ENCODE measurements at places on chromosomes 4 and X.

GRCh38 chrX:110089656-110090403 lies 86.9 kb downstream of the TMEM164 start:
- DNase-seq, result no peak

DNA sequence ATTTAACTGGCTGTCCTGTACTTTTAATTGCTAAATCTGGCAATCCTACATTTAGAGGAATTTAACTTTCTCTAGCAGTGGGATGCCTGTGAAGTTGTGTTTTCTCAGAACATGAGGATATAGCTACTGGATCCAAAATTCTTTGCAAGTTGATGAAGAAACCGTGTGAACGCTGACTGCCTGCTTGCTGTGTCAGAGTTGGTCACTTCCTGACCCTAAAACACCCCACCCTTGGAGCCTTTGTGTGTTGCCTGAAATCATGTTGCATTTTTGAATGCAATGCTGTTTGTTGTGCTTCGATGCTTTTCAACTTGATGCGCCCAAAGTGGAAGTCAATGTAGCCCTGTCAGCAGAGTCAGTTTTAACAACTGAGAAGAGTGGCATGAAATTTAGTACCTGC lies 211.2 kb downstream of the ANK2 start:
- no peak for DNase-seq

- no peak for DNase-seq
Measured at GRCh38 chr4:11842620-11843263, 414.0 kb upstream of the HS3ST1 start.

- no peak for DNase-seq
Measured at GRCh38 chrX:11953615-11954014, 184.7 kb upstream of the FRMPD4 start.

- DNase-seq, result no peak
Measured at GRCh38 chrX:74890676-74891430, 34.4 kb downstream of the NEXMIF start.

DNA sequence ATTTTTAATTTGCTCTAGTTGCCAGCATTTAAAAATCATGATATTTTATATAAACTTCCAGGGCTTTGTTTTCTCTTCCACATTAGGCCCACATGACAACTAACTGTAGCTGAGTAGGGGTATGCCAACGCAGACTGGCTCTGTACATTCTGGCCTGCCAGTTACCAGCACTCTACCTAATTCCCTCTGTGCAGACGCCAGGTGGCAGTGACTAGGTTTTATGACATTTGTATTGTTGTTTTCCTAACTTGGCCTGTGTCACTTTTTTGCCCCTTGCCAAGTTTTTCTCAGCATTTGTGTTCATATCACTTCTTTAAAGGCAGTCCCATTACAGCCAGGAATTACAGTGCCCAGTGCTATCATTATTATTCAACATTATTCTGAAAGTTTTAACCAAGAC lies 347.5 kb downstream of the NKX6-1 start:
- DNase-seq, result no peak

- DNase-seq, result no peak
Measured at GRCh38 chrX:74438764-74439163, 17.5 kb downstream of the SLC16A2 start.

DNA sequence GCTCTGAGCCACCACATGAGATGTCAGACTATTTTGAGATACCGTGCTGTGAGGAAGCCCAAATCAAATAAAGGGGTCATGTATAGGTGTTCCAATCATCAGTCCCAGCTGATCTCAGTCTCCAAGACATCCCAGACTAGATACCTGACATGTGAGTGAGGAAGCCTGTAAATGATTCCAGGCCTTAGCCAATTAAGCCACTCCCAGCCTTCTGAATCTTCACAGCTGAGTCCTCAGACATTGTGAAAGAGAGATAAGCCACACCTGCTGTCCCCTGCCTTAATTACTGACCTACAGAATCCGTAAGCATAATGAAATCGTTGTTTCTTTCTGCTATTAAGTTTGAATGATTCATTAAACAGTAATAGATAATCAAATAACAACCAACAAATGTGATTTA lies 671.4 kb downstream of the ZNF674 start:
- no peak for DNase-seq

- DNase-seq, result no peak
Measured at GRCh38 chr4:115562506-115562905, 449.1 kb upstream of the NDST4 start.

DNA sequence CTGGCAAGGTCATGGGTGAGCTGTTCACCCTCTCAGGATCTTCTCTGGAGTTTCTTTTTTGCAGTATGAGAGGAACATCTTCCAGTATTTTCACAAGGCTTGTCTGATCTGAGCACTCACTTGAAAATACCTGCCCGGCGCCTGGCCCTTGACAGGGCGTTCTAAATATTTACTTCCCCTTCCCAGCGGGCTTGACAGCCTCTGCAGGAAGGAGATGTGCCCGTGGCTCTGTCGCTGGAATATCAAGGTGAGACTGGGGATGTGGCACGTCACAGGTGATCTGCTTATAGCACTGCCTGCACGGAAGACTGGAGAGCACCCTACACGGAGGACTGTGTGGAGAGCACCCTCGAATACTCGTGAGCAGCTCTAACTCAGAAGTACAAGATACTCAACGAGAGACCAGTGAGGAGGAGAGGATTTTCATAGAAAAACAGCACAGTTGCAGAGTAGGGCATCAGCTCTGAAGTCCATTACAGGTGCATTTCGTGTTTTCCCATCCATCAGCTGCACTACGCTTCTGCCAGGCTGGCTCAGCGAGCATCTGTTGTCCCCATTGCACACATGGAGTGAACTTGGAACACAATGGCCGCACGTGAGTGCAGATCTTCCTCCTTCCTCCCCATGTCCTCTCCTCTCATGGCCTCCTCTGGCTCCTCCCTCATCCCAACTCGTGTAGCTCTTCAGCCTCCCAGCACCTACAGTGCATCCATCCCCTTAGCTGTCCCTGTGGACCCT lies 32.1 kb downstream of the ZBTB49 start:
- DNase-seq, result no peak

GRCh38 chrX:32877592-32877991 lies 333.8 kb downstream of the DMD start:
- no peak for DNase-seq

DNA sequence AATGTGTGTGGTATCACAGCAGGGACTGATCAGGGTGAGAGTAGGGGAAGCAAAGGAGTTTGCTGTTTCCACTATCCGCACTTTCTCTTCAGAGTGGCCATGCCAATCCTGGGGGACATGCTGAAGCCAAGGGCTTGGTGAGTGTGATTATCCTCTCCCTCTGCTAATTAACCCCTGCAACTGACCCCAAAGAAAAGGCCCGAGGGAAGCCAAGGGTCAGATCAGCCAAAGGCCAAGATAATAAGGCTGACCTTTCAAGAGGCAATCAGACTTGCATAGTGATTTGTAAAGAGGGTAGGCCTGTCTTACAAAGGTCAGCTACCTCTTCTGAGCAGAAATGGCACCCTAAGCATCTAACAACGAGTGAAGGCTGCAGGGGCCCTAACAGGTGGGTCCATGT lies 420.5 kb upstream of the CPEB2 start:
- DNase-seq, result no peak

- DNase-seq, result no peak
Measured at GRCh38 chr4:56684320-56685050, 3.4 kb upstream of the HOPX start.

- DNase-seq, result no peak
Measured at GRCh38 chr4:116953947-116954346, 131.4 kb downstream of the TRAM1L1 start.

DNA sequence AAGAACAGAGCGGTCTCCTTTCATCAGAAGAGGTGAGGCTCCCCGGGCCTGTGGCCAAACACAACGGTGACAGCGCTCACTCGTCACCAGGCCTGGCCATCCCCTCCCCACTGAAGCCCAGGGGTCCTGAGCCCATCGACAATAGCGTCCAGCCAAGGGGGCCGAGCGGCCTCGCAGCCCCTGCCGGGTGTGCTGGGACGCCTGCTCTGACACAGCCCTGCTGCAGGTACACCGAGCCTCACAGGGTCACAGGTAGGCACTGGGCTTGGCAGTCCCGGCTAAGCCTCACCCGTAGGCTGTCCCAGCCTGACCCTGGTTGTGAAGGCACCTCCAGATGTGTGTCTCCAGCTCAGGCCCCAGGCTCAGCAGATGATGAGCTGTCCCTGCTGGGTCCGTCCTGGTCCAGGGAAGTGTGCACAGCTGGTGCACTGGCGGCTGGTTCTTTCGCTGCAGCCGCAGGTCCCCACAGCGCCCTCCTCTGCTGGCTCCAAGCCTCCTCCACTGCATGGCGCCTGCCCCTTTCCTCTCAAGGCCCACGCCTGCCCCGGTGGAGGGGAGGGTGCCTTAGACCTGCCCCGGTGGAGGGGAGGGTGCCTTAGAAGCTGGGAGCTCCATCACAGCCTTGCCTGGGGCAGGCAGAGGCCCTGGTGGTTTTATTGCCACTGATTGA lies 21.5 kb downstream of the UVSSA start:
- DNase-seq, result no peak

- DNase-seq, result no peak
Measured at GRCh38 chrX:139559383-139560042, 29.0 kb downstream of the F9 start.

GRCh38 chr4:84726356-84726755 lies 143.4 kb downstream of the CDS1 start:
- no peak for DNase-seq

GRCh38 chrX:108246304-108246954 lies 154.9 kb downstream of the ATG4A start:
- DNase-seq, result no peak

- no peak for DNase-seq
Measured at GRCh38 chrX:17377091-17377717, 2.2 kb downstream of the NHS start.

DNA sequence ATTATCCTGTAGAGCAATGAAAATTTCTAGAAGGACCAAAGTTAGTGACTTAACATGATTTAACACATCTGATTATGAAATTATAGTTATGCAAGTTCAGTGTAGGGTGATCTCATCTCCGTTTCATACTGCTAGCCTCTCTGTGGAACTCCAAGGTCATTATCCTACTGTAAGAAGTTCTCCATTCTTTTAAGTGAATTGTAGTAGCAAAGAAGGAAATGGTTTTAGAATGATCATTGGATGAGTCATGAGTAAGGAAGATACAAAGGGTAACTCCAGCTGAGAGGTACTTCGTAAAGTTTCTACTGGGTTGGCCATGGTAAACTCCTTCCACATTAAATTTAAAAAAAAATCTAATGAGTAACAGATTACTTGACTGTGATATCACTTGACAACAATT lies 215.0 kb upstream of the GIMD1 start:
- DNase-seq, result no peak

- no peak for DNase-seq
Measured at GRCh38 chrX:119880076-119880475, 8.4 kb downstream of the NDUFA1 start.

GRCh38 chr4:10492464-10492863 lies 35.2 kb upstream of the ZNF518B start:
- no peak for DNase-seq

DNA sequence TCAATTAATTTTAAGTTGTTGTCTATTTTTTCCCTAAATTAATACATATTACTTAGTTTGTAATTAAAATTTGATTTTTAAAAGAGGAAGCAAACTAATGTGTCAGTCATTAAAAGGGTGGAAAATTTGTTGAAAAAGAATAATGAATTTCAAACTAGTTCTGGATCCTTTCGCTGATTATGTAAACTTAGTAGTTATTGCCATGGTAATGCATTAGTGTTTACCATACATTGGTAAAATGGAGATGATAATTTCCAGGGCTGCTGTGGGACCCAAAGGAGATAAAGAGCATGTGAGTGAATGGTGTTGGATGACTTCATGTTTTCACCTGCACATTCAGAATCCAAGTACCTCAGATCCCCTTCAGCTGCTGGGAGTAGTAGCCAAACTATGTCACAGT lies 6.5 kb downstream of the BEX3 start:
- DNase-seq, result no peak

GRCh38 chr4:72388521-72388920 lies 180.5 kb downstream of the ADAMTS3 start:
- DNase-seq, result no peak

DNA sequence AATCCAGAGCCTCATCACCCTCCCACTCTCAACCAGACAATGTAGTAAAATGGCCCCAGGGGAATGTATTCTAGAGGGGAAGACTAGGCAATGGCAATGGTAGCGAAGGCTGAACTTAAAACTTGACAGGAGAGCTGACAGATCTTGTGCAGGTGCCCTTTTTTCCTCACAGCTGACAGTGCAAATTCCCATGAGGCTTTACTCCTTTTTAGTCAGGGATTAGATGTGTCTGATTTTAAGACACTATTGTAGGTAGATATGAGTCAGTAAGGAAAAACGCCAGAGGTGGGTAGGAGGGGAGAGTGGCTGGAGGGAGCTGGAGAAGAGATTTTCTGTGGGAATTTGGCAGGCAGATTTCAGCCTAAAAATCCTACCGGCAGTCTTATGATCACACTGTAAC lies 10.7 kb downstream of the CAPN6 start:
- no peak for DNase-seq

DNA sequence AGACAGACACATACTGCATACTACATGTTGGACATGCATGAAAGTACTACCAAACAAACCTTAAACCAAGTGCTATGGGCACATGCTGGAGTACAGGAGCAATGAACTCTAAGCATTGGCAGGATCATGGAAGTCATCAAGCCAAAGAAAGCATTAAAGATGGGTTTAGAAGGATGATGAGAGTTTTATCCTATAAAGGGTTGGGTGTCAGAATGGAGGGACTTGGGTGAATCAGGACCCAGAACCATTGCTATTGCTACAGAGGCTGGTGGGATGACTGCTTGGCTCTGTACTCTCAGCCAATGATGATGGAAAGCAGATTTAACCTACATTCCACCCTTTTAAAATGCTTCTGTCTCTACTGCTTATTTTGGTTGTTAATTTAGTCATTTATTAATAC lies 233.9 kb upstream of the EDA2R start:
- DNase-seq, result no peak

- DNase-seq, result no peak
Measured at GRCh38 chrX:151336809-151337208, 60.2 kb upstream of the VMA21 start.

DNA sequence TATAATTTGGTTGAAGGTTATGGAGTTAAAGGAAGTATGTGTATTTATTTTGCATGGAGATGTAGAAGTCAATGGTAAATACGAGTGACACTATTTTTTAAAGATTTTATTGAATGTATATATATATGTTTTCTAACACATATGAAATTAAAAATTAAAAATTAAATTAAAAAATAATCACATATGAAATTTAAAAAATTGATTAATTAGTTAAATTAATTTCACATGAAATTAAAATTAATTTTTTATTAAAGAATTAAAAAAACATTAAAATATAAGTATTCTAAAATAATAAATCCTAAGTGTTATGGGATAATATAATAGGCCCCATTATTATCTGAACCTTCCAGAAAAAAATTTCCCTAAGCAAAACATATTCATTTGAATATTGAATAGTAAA lies 1163.5 kb downstream of the ARAP2 start:
- no peak for DNase-seq
